Activated naive CD4-positive, alpha-beta T cell (primary cell): ENCODE measurements at places on chromosomes 5 and 9.

DNA sequence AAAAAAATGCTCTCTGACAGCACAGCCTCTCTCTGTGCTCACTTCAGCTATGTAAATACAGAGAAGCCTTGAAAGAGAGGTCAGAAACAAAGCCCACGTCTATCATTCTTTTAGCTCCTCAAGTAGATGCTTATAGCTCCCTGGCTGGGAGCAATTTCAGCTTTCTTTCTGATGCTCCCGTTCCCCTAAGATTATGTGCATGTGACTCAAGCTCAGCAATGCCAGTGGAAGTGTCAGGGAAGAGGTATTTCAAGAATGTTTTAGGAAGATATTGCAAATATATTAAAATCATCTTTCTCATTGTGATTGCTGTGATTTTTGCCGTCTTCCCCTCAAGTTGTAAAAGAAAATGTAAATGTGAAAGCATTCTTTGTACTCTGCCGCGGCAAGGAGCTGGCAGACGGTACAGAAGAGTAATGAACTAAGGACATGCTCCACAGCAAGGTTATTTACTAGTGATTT lies 1353.7 kb upstream of the ACO1 start:
- no peak for DNase-seq

DNA sequence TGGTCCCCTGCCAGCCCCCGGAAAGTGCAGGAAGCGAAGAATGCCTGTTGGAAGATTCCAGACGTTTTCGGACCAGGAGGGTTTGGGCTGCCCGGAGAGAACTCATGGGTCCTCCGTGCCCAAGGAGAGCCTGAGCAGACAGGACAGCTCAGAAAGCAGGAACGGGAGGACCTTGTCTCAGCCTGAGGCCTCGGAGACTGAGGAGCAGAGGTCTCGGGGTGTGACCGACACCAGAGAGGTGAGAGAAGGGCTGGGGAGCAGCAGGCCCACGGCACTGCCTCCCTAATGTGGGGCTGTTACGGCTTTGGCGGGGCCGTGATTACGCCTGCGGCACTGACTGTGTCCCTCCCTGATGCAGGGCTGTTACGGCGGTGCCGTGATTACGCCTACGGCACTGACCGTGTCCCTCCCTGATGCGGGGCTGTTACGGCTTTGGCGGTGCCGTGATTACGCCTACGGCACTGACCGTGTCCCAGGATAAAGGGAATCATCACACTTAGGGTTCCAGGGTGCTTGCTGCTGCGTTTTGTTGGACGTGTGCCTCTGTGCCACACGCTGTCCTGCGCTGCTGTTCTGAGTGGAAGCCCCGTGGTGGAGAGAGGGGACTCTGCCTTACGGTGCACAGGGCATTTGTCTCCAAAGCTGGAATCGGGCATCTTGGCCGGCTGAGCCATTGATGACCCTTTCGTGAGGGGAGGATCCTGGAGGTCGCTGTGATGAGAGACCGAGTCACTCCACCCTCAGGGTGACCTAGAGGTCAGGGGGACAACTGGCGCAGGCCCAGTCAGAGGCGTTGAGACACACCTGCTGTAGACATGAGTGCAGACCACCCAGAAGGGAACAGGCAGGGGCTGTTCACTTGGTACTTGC lies 25.7 kb downstream of the CEP72 start:
- DNase-seq, result no peak

DNA sequence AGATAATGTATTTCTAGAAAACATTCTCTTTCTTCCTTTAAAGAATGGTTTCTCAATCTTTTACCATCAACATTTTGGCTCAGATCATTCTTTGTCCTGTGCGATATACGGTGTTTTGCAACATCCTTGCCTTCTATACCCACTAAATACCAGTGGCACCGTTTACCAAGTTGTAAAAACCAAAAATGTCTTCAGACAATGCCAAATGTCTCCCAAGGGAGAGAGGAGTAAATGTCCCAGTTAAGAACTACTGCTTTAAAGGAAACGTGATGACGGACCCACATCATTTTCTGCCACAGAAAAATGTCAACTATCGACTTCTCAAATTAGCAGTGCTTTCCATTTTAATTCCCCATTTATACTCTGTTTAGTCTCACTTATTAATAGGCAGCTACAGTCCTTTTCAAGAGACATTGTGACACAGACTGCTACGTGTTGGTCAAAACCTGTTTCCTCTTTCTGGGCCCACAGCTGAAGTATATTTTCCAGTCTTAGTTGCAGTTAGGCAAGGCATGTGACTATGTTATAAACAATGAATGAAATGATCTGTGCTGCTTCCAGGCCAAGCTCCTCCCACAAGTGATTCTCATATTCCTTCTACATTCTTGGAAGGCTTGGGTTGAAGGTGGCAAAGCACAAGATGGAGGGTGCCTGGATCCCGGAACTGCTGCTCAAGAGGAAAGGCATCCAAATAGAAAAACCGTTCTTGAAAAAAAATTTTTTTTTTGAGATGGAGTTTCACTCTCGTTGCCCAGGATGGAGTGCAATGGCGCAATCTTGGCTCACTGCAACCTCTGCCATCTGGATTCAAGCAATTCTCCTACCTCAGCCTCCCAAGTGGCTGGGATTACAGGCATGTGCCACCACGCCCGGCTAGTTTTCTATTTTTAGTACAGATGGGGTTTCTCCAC lies 8.8 kb downstream of the PRXL2C start:
- no peak for DNase-seq

DNA sequence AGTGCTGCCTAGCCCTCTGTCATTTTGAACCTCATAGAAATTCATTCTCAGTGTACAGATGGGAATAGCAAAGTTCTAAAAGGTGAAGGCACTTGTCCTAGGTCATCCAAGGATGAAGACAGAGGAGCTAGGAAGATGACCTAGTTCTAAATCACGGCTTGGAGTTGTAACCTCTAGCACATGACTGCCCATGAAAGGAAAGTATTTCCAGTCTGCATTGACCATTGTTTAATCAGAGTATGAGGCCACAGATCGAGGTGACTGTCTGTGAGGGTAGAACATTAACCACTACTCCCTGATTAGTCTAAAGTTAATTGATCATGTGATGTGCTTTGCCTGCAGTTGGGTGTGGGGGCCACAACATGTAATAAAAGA lies 674 bp upstream of the TNFSF15 start:
- DNase-seq, result no peak

- no peak for DNase-seq
Measured at GRCh38 chr9:134885001-134885678, 4.5 kb downstream of the FCN2 start.

- DNase-seq, result no peak
Measured at GRCh38 chr9:133995012-133995896, 3.1 kb upstream of the VAV2 start.

- no peak for DNase-seq
Measured at GRCh38 chr5:83540105-83540504, 68.6 kb downstream of the VCAN start.

- no peak for DNase-seq
Measured at GRCh38 chr9:72509635-72510034, 11.8 kb upstream of the TMC1 start.

GRCh38 chr5:124263680-124264491 lies 482.6 kb downstream of the ZNF608 start:
- no peak for DNase-seq

DNA sequence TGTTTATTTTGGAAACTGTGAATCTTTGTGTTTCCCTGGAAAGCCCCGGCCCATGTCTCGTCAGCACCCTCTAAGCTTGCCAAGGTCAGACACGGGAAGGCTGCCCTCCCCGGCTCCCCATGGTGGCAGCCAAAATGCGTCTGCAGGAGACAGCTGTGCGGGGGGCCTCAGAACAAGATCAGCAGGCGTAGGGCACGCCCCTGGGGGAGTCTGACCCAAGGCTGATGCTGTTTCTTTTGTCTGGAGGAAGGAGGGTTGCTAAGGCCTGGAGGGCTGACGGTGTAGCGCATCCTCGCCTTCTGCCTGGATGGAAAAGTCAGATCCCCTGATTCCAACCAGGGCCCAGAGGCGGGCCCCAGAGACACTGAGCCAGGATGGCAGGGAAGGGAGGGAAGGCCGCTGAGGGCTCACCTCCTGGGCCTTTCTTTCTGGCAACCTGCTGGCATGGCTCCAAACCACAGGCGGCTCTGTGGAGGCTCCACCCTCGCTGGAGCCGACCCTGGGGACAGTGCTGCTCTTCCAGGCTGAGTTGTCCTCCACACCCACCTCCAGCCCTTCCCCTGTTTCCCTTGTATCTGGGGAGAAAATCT lies 57.2 kb downstream of the OLFM1 start:
- DNase-seq, result no peak

DNA sequence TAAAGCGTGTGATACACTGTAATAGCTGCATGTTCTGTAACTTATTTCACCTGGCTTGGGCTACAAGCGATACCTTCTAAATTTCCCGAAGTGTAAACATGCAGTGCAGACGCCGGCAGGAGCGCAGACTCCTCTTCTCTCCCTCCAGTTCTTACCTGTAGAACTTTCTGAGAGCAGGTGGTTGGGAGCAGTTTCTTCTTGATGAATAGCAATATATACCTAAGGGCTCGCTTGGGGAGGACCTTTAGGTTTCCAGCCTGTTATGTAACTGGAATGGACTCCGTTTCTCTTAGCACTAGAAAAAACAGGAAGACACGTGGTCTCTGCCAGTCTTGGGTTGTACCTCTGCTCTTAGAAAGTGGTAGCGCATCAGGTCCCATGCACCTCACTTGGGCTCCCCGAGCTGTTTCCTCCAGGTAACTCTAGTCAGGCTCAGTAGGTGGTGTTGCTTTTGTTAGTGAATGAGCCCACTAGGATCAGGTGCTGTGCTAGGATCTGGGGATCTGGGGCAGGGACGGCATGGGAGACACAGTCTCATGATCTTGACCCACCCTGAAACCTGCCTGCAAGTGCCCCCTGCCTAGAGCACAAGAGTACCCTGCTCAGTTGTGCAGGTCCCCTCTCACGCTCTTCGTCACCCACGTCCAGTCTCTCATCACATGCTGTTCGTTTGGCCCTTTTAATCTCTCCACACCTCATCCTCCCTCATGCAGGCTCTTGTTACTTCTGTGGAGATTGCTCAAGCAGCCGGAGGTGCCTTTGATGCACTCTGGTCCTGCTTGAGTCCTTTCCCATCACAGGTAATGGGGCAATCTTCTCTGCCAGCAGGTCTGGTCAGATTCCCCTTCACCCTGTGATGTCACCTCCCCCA lies 2.8 kb downstream of the TENT4A start:
- no peak for DNase-seq

DNA sequence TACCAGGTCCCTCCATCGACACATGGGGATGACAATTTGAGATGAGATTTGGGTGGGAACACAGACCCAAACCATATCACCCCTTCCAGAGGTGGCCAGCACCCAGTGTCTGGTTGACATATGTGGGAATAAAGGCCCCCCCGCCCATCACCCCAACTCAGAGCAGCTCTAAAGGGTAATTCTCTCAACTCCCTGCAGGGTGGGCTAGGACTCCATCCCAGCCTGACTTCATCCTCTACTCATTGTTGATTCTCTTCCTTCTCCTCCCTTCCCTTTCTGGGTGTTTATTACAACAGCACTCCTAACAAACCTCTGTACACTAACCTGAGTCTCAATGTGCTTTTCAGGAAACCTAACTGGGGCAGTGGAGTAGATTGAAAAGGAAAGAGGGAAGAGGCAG lies 339.9 kb downstream of the ACTL7B start:
- no peak for DNase-seq

- no peak for DNase-seq
Measured at GRCh38 chr5:62593331-62593730, 14.7 kb downstream of the LRRC70 start.

GRCh38 chr5:87340716-87341115 lies 72.0 kb downstream of the CCNH start:
- no peak for DNase-seq

GRCh38 chr5:135163964-135164363 lies 129.9 kb upstream of the PITX1 start:
- no peak for DNase-seq

GRCh38 chr9:21677834-21678233 lies 124.6 kb upstream of the MTAP start:
- DNase-seq, result no peak

DNA sequence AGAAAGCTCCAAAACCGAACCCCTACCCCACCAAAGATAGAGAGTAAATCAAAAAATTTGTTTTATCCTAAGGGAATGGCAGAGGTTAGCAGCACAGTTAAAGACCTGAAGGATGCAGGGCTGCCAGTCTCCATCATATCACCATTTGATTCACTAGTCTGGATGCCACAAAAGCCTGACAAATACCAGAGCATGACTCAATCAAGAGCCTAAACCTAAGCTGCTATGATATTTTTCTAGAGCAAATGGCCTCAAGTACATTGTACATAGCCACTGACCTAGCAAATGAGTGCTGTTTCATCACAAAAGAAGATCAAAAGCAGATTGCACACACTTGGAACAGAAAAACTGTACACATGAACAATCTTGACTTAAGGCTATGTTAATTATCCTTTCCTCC lies 48.0 kb downstream of the DPYSL3 start:
- DNase-seq, result no peak

GRCh38 chr5:88507261-88507660 lies 238.6 kb upstream of the TMEM161B start:
- no peak for DNase-seq

GRCh38 chr9:33404788-33405362 lies 2.5 kb upstream of the AQP7 start:
- DNase-seq, result no peak

GRCh38 chr5:159749146-159749545 lies 167.1 kb upstream of the ADRA1B start:
- DNase-seq, result no peak

DNA sequence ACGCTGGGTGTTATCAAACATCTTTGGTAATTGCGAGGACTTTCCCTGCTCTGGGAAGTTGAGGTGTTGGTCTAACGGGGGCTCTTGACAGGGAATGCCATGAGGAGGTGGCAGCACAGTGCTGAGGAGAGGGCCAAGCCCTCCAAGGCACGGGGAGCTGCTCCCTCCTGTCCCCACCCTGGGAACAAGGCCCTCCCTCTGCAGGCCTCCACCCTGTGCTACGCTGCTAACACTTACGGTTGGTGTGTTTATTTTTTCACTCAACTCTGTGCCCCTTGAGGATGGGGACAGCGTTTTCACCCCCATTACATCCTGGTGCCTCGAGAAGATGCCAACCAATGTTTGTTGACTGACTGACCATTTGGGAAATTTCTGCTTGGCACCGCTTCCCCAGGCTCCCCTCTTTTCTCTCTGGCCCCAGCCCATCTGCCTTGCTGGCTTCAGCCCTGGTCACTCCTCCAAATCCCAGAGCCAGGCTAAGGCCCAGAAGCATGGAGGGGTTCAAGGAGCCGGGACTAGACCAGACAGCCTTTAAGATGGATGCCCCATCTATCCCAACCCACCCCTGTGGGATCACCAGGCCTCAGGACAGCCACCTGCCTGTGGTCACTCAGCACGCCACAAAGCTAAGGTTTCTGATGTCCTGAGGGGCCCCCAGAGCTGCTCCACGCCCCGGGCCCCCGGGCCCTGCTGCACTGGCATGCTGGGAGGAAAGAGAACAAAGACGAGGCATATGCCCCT lies 125.7 kb downstream of the BARX1 start:
- DNase-seq, result no peak

- DNase-seq, result no peak
Measured at GRCh38 chr9:3830291-3830690, 304.5 kb upstream of the RFX3 start.

GRCh38 chr5:127928053-127928452 lies 155.5 kb upstream of the SLC12A2 start:
- DNase-seq, result no peak

GRCh38 chr5:129074903-129075302 lies 19.6 kb upstream of the ISOC1 start:
- no peak for DNase-seq

GRCh38 chr9:969310-970150 lies 6.9 kb upstream of the DMRT3 start:
- DNase-seq, result no peak
